RWPE2 (cell line): ENCODE measurements at places on chromosomes 1 and 21.

GRCh38 chr1:207825719-207826556 lies 74.1 kb downstream of the CD46 start:
- DNase-seq = no peak

- DNase-seq = no peak
Measured at GRCh38 chr1:116503546-116504307, 67.1 kb downstream of the CD58 start.

GRCh38 chr1:226645279-226645976 lies 93.7 kb downstream of the ITPKB start:
- DNase-seq = no peak

DNA sequence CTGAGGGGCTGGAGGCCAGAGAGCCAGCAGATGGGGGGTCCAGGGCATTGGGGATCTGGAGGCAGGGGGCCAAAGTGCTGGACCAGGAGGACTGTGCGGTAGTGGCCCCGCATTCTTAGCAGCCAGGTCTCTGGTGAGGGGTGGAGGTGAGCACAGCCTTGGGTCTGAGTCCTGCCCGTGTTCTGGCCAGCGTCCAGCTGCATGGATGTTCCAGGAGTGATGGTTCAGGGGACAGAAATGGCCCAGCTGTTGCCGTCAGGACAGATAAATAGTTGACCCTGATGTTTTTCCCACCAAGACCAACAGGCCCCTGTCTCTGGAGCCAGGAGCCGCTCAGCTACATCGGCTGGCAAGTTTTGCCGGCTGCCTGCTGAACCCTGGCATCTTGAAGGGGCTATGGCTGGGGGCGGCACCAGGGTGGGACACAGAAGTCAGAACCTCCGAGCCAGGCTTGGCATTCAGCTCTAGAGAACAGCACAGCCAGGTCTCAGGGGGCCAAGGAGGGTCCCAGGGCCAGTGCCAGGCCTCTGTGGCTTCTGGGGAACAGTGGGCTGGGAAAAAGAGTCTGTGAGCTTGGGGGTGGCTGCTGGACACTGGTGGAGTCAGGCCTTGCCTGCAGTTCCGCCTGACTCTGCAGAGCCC lies 19.4 kb upstream of the TTC34 start:
- DNase-seq = no peak

- DNase-seq = no peak
Measured at GRCh38 chr1:204883405-204883804, 12.7 kb downstream of the NFASC start.

DNA sequence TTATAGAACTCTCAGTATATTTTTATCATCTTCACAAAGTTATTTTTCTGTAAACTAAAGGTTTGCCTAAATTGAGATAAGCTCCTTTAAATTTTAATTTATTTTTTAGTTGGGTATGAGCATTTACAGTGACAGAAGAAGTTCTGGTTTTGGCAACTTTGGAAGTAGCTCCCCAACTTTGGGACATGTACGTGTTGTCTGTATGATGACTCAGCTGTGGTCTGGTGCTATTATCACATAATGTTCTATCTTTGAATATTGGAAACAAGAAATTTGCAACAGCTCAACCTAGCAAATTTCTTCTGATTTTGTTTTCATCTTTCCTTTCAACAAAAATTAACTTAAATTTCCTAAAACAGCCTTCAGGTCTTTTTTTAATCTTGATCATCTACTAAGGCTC lies 46.6 kb upstream of the C1orf105 start:
- DNase-seq = no peak

- no peak for DNase-seq
Measured at GRCh38 chr1:161195171-161195570, 3.7 kb downstream of the ADAMTS4 start.

DNA sequence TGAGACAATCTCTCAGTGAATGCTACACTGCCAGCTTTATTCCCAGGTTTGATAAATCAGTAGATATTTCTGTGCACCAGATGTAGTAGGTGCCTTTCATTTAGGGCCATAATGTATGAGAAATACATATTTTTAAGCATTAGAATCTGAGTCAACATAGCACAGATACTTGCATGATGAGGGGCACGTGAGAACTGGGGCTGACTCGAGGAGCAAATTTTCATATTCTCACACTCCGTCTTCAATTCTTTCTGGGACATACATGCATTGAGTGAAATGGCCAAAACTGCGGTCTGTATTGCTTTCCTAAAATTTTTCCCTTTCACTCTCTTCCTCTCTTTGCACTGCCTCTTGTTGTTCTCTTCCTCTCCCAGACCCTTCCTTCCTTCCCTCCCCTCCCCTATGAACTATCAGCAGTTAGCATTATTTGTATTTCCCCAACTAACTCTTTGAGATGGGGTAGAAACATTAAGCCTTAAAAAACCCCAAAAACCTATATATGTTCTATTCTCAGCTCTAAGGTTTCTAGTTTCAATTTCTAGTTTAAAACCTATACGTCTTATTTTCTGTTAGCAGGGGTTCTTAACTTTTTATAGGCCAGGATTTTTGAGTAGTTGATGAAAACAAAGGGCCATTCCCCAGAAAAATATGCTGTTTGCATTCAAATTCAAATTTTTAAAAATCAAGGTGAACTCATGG lies 289.1 kb downstream of the PTBP2 start:
- DNase-seq = no peak

DNA sequence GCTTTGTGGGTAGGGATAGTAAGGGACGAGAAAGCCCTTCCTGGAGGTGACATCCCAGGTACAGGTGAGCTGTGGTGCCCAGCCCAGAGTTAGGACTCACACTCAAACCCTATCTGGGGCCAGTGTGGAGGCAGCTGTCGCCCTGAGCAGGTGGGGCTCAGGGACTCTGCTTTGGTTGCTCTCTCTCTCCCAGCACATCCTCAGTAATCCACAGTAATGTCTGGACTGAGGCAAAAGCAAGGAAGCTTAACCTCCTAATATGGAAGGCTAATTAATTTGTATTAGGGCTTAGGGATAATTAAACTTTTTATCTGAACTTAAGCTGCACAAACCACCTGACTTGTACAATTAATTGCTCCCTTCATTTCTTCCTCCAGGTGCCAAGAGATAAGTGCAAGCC lies 38.2 kb downstream of the DDX20 start:
- DNase-seq = no peak

- no peak for DNase-seq
Measured at GRCh38 chr1:220732621-220733020, 15.5 kb upstream of the MTARC2 start.

DNA sequence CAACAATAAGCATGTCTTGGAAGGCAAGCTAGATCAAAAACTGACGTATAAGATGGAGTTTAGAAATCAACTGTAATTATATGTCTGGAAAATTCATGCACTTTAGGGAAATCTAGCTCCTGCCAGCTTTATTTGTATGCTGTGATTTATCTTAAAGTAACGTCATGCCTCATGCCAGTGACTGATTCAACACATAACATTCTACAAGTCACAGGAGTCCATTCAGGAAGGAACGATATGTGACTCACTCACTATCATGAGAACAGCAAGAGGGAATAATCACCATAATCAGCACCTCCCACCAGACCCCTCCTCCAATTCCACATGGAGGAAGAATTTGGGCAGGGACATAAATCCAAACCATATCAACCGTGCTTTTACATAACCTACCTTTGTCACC lies 682.4 kb upstream of the ADAMTS5 start:
- no peak for DNase-seq

GRCh38 chr21:41627428-41627827 lies 119.5 kb upstream of the TMPRSS2 start:
- DNase-seq = no peak

GRCh38 chr1:71413441-71414175 lies 332.8 kb upstream of the ZRANB2 start:
- no peak for DNase-seq
